ENCODE measurements at places on chromosomes 16 and 17. TPM values are rescaled to one million over a fixed set of nuclear protein-coding genes. Genes with fewer than 3 reads are reported as not detected.

DNA sequence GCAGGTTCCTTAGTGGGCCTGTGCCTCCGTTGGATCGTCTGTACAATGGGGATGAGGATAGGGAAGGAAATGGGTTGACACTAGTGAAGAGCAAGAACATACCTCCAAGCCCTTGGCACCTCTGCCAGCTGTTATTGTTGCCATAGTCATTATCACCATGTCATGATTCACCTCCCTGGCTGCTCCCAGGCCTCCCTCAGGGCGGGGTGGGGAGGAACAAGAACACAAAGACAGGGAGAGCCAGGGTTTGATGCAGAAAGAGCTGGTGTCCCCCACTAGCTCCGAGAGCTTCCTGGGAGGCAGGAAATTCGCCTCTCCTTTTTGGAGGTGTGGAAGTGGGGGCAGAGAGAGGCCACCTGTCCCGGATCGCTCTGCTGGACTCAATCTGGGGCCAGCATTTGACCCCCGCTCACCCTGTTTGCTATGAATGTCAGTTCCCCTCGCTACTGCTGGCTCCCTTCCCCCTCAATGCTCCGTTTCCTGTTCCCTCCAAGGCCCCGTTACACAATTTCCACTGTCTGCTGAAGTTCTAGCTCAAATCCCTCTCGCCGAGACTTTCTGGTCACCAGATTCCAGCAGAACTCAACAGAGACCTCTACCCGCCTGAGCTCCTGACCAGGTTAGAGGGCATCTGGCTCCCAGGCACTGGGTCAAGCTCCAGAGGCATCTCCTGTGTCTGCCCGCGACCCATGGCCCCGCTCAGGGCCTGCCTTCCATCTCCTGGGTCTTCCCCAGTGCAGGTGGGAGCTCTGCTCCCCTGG is 9.1 kb downstream of the TIMP2 start:
- no peak for DNase-seq

Gene SLC47A1
- total RNA-seq, result 0.52 TPM

Gene PRSS8
- total RNA-seq, result 27.4 TPM

Gene ZNF213
- 2.4 TPM for total RNA-seq

Gene TP53TG3B
- not detected for total RNA-seq

DNA sequence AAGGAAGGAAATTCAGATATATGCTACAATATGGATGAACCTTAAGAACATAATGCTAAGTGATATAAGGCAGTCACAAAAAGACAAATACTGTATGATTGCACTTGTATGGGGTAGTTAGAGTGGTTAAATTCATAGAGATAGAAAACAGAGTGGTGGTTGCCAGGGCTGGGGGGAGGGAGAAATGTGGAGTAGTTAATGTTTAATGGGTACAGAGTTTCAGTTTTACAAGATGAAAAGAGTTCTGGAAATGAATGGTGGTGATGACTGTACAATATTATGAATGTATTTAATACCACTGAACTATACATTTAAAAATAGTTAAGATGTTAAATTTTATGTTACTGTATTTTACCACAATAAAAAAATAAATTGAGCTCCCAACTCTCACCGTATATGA is 157.9 kb downstream of the TOX3 start:
- no peak for DNase-seq

DNA sequence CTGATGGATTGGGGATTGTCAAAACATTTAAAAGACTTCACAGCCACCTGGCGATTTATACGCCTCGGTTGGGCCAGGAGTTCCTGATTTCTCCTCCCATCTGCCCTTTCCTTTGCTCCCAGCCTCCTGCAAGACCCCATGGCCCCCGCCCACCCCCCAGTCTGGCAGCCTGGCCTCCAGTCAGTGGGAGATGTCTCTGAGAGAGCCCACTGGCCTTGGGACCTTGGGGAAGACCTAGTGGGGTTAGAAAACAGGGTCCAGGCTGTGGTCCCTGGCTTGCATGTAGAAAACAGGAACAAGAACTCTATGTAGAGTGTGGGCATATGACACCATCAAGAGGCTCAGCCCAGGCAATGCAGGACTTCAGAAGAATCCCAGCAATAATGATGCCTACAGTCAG is 209.4 kb upstream of the C16orf82 start:
- DNase-seq, result no peak

Gene GPR139
- not detected for total RNA-seq

Gene DHX58
- total RNA-seq, result 4.6 TPM

DNA sequence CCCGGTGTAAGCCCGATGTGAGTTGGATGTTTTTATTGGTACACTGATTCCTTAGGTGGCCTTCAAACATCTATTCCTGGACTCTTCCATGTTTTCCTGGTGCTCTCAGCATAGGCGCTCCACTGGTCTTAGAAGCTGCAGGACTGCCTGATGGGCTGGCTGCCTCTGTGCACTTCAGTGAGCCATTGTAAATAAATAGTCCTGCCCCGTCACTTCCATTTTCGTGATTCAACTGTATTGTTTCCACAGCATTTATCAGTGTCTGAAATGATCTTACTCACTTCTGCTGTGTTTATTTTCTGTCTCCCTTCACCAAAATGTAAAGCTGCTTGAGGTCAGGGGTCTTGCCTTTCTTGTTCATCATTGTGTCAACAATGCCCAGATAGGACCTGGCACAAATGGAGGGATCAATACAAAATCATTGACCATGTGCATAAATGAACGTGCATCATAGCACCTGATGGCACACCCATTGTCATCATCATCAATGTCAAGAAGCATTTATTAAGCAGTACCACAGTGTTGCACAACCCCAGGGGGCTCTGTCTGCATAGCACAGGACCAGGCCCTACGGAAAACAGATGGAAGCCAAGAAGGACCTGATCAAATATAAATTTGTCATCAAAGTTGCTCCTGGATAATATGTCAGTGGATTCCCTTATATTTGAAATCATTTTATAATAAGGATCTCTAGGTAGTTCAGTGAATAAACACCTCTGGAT is 66.6 kb upstream of the CPHXL start:
- DNase-seq, result no peak

All from epithelial cell of proximal tubule (primary cell).